Upper lobe of left lung (tissue), 6 donors: ENCODE measurements at places on chromosomes 16 and 17. TPM values are rescaled to one million over a fixed set of nuclear protein-coding genes. Genes with fewer than 3 reads are reported as not detected.

- no peaks in the 10 kb centered on the region for H3K36me3 ChIP-seq
- no peak for DNase-seq
- H3K4me1 ChIP-seq: peaks cover 4% of the 10 kb centered on the region
Measured at GRCh38 chr17:72510351-72511016, 389.7 kb downstream of the SOX9 start.

GRCh38 chr17:67891481-67892119, 66.3 kb downstream of the BPTF start:
- peaks cover 14% of the 10 kb centered on the region for H3K36me3 ChIP-seq
- H3K4me1 ChIP-seq: no peaks in the 10 kb centered on the region
- H3K4me3 ChIP-seq: no peak overlapping the region

Gene GAA
- 54.7 TPM for total RNA-seq

Gene MYH3
- 1.5 TPM for total RNA-seq

DNA sequence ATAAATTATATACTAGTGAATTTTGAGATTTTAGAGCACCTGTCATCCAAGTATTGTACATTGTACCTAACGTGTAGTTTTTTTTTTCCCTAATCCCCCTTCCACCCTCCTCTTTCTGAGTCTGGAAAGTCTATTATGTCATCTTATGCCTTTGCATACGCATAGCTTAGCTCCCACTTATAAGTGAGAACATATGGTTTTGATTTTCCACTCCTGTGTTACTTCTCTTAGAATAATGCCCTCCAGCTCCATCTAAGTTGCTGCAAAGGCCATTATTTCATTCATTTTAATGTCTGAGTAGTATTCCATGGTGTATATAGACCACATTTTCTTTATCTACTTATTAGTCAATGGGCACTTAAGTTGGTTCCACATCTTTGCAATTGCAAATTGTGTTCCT, 177.0 kb upstream of the C16orf82 start:
- H3K4me3 ChIP-seq: no peak overlapping the region
- H3K4me1 ChIP-seq: no peaks in the 10 kb centered on the region
- no peaks in the 10 kb centered on the region for H3K27me3 ChIP-seq
- no peak for DNase-seq

- no peak overlapping the region for H3K27ac ChIP-seq
- no peak for DNase-seq
- peaks cover 13% of the 10 kb centered on the region for H3K27me3 ChIP-seq
- H3K36me3 ChIP-seq: no peaks in the 10 kb centered on the region
Measured at GRCh38 chr17:48717367-48718226, 4.7 kb downstream of the PRAC1 start.

GRCh38 chr16:82439678-82440293, 187.0 kb upstream of the CDH13 start:
- no peaks in the 10 kb centered on the region for H3K4me1 ChIP-seq
- H3K27me3 ChIP-seq: no peaks in the 10 kb centered on the region
- H3K4me3 ChIP-seq: no peak overlapping the region
- no peaks in the 10 kb centered on the region for H3K36me3 ChIP-seq
- DNase-seq: no peak

DNA sequence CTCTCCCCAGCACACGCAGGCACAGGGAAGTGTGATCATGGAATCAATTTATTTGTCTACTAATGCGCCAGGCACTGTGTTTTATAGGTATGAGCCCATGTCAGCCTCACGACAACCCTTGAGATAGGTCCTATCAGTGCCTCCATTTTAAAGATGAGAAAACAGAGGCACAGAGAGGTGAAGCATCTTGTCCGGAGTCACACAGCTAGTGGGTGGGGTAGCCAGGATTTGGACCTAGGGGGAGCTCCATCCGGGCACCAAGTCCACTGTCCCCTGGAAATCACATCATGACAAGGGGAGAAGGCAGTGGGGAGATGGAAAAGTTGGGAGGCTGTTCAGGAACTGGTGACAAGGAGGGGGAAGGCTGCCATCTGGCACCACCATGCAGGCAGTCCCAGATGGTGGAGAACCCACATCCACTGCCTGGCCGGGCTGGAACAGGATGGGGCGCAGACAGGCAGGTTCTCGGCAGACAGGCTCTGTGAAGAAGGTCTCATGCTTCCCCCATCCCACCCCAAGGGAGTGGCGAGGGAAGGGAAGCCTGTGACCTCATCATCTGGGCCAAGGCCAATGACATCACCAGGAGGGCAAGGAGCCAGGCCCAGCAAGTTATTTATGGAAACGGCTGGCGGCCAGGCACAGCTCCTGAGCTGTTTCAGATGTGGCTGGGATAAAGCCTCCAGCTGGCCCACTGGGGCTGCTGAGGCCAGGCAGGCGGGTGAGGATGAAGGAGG, 126.0 kb upstream of the SDK2 start:
- no peak overlapping the region for H3K4me3 ChIP-seq
- H3K4me1 ChIP-seq: peaks cover 15% of the 10 kb centered on the region

DNA sequence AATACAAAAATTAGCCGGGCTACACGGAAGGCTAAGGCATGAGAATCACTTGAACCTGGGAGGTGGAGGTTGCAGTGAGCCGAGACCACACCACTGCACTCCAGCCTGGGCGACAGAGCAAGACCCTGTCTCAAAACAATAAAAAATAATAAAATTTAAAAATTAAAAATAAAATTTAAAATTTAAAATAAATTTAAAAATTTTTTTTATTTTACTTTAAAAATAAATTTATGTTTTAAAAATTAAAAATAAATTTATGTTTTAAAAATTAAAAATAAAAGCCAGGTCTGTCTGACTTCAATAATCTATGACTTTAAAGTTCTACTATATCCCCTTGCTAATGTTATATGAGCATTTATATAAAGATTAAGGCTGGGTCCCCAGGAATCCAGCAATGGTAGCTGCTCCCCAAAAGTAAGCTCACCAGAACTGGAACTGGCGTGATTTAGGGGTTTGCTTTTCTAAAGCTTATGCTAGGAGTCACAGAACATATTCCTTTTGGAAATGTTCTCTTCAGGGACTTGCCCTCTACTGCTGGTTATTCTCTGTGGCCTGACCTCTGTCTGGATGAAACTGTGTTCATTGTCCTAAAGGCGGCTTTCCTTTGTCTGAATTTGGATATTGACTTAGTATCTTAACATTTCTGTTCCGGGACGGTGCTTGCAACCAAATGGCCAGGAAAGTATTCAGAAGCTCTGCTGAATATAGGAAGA, 140.2 kb upstream of the NOL11 start:
- no peak overlapping the region for H3K4me3 ChIP-seq
- H3K27me3 ChIP-seq: no peaks in the 10 kb centered on the region

Gene PSME3IP1
- total RNA-seq: 75.9 TPM

Gene FBXL16
- total RNA-seq: 1.0 TPM

Gene TMEM235
- not detected for total RNA-seq

GRCh38 chr16:50273888-50274325, 7.6 kb downstream of the ADCY7 start:
- peak overlapping the region; percentile 48 for H3K4me3 ChIP-seq
- peak; percentile 63 for DNase-seq
- H3K27ac ChIP-seq: peak overlapping the region; percentile 81
- H3K36me3 ChIP-seq: no peaks in the 10 kb centered on the region

Gene NTN3
- not detected for total RNA-seq

GRCh38 chr17:27346228-27346899, 52.5 kb downstream of the WSB1 start:
- peaks cover 20% of the 10 kb centered on the region for H3K4me1 ChIP-seq
- no peak for DNase-seq
- H3K27ac ChIP-seq: no peak overlapping the region
- no peaks in the 10 kb centered on the region for H3K27me3 ChIP-seq
- no peaks in the 10 kb centered on the region for H3K36me3 ChIP-seq

DNA sequence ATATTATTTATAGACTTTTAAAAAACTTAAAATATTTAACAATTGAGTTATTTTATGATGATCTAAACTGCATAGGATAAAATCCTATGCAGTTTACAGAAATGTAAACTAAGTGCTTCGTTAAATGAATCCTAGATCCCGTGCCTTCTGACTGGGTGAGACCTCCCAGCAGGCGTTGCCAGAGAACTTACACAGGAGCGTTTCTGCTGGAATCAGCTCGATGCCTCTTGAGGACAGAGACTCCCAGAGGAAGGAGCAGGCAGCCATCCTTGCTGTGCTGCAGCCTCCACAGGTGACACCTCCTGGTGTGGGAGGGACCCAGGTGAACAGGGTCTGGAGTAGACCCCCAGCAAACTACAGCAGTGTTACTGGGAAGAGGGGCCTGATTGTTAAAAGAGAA, 160.4 kb downstream of the WWOX start:
- no peak overlapping the region for H3K27ac ChIP-seq
- H3K36me3 ChIP-seq: no peaks in the 10 kb centered on the region
- no peaks in the 10 kb centered on the region for H3K4me1 ChIP-seq
- no peaks in the 10 kb centered on the region for H3K27me3 ChIP-seq
- no peak overlapping the region for H3K4me3 ChIP-seq
- no peak for DNase-seq

DNA sequence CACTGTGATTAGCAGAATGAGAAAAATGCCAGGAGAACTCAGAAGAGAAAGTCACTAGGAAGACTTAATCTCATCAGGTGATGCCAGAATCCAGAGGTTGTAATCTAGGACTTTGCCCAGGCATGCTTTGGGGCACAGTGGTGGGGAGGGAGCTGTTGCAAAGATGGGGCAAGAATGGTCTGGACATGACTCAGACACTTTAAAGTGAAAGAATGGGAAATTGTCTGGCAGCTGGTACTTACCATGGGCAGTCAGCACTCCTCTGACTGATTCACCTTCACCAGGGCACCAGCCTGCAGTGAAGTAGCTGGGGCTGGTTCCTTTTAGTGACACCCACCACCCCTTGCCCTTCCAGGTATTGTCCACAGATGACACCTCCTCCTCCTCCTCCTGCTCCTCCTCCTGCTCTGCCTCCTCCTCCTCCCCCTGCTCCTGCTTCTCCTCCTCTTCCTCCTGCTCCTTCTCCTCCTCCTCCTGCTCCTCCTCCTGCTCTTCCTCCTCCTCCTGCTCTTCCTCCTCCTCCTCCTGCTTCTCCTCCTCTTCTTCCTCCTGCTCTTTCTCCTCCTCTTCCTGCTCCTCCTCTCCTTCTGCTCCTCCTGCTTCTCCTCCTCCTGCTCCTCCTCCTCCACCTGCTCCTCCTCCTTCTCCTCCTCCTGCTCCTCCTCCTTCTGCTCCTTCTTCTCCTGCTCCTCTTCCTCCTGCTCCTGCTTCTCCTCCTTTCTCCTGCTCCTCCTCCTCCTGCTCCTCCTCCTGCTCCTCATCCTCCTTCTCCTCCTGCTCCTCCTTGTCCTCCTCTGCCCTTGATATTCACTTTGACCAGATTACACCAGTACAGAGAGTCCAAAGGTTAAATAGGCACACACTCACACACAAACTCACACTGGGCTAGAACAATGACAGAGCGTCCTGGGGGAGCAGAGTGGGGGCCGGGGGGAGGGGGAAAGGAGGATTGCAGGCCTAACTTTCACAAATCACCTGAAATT, at the start of gene CHD9NB:
CHD9NB (minus strand) TSS at position 379 of the 983 bp plus-strand sequence. CDS start 8,739 bp downstream, outside the sequence.
- H3K27me3 ChIP-seq: no peaks in the 10 kb centered on the region
- no peaks in the 10 kb centered on the region for H3K36me3 ChIP-seq
- peak within 1 kb of the TSS; percentile 25 for H3K27ac ChIP-seq
- DNase-seq: peak; percentile 51

- H3K4me1 ChIP-seq: peaks cover 76% of the 10 kb centered on the region
- no peaks in the 10 kb centered on the region for H3K36me3 ChIP-seq
- no peaks in the 10 kb centered on the region for H3K27me3 ChIP-seq
- DNase-seq: no peak
Measured at GRCh38 chr17:2089021-2089422, 34.1 kb downstream of the HIC1 start.

DNA sequence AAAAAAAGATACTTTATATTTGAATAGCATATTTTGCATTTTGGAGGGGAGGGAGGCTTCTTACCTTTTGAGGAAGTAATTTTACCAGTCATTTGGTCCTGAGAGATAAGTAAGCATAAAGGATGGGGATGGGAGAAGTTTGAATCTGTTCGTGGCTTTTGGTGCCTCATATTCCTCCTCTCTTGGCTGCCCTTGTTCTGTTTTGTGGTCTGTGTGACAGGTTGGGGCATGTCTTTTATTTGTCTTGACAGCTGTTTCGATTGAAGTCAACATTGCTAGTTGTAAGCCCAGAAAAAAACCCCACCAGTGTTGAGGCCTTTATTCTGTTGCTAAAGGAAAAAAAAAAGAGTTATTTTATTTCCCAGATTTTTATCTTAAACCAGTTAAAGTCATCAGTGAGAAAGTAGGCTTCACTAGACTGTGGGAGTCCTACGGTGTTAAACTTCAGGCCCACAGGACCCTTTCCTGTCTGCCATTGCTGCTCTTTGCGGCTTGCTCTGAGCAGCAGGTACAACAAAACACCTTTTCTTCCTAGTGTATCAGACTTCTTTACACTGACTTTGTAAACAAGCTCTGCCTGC, 11.4 kb downstream of the SLC7A6 start:
- DNase-seq: no peak
- peak overlapping the region; percentile 77 for H3K27ac ChIP-seq
- H3K4me3 ChIP-seq: no peak overlapping the region
- peaks cover 24% of the 10 kb centered on the region for H3K4me1 ChIP-seq

DNA sequence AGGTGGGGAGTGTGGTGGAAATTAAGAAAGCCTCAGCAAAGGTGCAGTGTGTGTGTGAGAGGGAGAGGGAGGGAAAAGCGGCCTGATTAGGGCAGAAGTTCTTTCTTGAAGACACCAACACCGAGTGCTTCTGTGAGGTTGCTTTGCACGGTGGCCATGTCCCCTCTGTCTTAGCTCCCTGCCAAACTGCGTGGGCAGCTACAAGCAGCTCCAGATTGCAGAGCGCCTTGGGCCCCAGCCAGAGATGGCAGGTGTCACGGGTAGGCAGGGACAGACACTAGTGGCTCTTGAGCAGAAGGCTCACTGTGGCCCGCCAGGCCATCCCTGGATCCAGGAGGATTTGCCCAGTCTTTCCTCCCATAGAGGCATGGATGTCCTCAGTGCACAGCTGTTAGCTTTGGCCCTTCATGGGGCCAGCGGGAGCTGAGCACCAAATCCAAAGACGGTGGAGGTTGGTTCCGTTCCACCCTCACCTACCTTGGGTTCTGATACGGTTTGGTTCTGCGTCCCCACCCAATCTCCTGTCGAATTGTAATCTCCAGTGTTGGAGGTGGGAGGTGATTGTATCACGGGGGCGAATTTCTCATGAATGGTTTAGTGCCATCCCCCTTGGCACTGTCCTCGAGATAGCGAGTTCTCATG, 21.4 kb downstream of the KIAA0513 start:
- H3K27ac ChIP-seq: no peak overlapping the region
- no peak for DNase-seq
- no peak overlapping the region for H3K4me3 ChIP-seq
- H3K36me3 ChIP-seq: no peaks in the 10 kb centered on the region
- peaks cover 17% of the 10 kb centered on the region for H3K4me1 ChIP-seq

Gene COX10
- total RNA-seq: 13.7 TPM

Gene MMP2
- 122 TPM for total RNA-seq

DNA sequence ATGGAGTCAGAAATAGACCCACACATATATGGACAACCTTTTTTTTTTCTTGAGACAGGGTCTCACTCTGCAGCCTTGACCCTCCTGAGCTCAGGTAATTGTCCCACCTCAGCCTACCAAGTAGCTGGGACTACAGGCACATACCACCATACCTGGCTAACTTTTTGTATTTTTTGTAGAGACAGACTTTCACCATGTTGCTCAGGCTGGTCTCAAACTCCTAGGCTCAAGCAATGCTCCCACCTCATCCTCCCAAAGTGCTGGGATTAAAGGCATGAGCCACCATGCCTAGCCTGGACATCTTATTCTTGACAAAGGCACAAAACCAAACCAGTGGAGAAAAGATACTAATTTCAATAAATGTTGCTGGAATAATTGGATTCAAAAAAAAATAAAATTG, 14.7 kb upstream of the NACA2 start:
- H3K36me3 ChIP-seq: no peaks in the 10 kb centered on the region
- no peak overlapping the region for H3K4me3 ChIP-seq
- H3K27ac ChIP-seq: no peak overlapping the region
- no peaks in the 10 kb centered on the region for H3K27me3 ChIP-seq
- DNase-seq: no peak

Gene GCSH
- 16.9 TPM for total RNA-seq

Gene GPR179
- 0.13 TPM for total RNA-seq

Gene SHISA9
- total RNA-seq: not detected

- H3K36me3 ChIP-seq: no peaks in the 10 kb centered on the region
- no peak overlapping the region for H3K27ac ChIP-seq
Measured at GRCh38 chr16:72637306-72637705, 410.6 kb downstream of the ZFHX3 start.
